ENCODE measurements at places on chromosomes 5 and 9.

DNA sequence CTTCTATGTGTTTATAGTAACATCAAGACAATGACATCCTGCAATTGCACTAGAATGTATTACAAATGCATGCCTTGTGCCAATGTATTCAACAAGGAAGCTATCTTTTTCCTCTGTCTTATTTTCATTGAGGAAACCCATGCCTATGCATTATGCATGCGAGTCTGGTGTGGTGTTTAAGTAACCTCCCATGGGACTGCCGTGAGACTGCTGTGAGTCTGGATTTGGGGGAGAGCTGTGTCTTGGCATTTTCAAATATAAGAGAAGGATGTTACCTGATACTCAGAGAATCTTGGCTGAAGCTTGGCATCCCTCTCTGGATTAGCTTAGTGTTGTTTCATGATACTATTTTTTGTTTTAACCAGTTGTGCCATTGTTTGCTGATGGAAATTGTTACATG lies 98.3 kb downstream of the F2RL2 start:
- no peak for DNase-seq

DNA sequence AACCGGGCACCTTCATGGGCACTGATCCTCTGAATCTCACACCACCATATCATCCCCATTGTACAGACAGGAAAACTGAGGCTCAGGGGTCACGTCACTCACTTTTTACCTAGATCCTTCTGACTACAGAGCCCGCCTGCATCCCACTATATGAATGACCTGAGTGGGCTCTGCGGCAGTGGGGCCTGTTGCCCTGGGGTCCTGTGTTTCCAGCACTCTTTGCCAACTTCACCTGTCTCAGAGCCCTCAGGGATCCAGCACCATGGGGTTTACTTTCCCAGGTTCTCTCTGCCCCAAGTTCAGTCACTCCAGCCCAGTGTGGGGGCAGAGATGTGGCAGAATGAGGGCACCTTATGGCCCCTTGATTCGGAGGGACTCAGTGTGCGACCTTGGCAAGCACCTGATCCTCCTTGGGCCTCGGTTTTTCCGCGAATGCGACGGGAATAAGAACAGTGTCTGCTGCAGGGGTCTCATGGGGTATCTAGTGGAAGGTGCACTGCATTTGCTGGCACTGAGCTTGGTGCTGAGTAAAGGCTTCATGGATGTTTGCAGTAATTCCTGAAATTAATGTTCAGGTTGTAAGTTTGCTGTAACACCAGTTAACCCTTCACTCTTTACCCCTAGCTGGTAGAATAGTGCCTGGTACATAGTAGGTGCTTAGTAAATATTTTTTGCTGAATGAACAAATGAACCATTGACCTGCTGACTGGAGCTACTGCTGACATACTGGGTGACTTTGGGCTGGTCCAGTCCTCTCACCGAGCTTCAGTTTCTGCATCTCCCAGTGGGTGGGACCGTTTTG lies 47.1 kb upstream of the BOD1 start:
- DNase-seq = no peak

- no peak for DNase-seq
Observed at GRCh38 chr5:122749886-122750285, 25.0 kb upstream of the SNX2 start.

DNA sequence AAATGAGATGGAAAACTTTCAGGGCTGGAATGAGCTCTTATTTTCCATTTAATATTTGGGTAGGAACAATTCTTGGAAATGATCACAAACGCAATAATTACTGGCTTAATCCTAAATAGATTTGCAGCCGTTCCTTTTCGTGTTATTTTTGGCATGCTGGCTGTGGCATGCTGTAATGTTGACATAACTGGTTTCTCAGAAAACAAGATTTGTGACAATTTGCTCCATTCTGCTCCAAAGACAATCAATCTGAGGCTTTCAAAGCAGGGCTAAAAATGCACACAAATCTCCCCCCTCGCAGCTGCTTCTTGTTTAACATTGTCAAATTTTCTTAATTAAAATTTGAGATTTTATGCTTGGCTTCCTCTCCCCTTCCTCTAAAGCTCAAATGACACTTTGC lies 151.2 kb downstream of the TTC39B start:
- DNase-seq = no peak

DNA sequence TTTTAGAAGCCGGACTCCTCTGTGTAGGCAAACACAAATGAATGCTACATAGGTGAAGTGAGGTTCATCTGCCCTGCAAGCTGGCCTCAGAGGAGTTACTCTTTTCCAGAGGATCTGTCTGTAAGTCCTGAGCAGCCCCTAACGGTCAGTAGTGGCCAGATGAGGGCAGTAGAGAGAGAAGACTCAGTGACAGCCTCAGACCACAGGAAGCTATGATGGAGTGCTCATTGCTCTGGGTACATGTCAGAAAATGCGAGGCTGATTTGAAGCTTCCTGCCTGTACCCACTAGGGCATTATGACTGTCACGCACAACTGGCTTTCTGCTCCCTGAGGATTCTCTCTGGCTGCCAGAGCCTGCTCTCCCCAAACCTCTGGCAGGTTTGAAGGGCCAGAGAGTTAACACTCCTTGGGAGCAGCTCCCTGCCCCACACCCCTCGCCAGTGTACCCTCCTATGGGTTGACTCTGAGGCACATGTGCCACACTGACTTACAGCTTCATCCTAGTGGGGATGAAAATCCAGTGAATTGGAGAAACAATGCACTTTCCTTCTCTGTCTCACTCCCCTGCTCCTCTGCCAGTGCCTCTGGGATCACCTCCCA lies 141.5 kb downstream of the GABRG2 start:
- no peak for DNase-seq

- no peak for DNase-seq
Observed at GRCh38 chr5:180801596-180802324, 846 bp downstream of the MGAT1 start.

DNA sequence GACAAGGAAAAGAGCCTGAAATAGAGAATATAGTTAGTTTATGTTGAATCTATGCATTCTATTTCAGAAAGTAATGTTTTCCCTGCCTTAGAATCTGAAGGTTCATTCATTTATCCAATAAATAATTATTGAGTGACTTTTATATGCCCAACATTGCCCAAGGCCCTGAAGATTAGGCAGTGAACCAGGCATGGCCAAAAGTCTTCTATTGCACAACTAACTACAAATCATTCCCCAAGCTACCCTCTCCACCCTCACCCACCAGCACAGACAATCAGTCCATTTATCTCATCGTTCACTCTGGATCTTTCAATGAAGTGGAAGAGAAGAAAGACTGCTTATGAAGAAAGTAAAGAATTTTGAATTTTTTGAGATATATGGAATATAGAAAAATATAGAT lies 268.4 kb downstream of the PLK2 start:
- DNase-seq = no peak

- DNase-seq = no peak
Observed at GRCh38 chr5:36607114-36607571, 737 bp downstream of the SLC1A3 start.

DNA sequence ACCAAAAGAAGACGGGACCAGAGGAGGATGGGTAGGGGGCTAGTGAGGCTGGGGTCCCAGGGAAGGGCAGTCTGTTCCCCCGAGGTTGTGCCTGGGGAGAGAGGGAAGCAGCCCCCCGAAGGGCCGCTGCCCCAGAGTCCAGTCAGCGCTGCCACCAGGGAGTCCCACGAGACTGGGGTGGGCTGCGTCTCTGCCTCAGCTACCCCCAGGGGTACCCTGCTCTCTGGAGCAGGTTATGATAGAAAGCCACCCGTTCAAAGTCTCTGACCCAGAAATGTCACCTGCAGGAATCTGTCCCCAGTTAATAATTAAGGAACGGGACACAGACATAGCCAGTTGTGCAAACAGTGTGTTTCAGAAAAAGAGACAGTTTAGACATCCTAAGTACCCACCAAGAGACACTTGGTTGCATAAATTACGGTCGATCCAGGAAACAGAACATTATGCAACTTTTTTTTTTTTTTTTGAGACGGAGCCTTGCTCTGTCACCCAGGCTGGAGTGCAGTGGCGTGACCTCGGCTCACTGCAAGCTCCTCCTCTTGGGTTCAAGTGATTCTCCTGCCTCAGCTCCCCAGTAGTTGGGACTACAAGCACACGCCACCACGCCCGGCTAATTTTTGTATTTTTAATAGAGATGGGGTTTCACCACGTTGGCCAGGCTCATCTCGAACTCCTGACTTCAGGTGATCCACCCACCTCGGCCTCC lies 10.7 kb upstream of the AGPAT2 start:
- DNase-seq = no peak

- no peak for DNase-seq
Observed at GRCh38 chr5:82754036-82754746, 323.0 kb downstream of the TMEM167A start.

GRCh38 chr9:21682981-21683380 lies 119.5 kb upstream of the MTAP start:
- no peak for DNase-seq

Data from T follicular helper cell (primary cell).